ENCODE measurements at places on chromosomes 12 and 14. TPM values are rescaled to one million over a fixed set of nuclear protein-coding genes. Genes with fewer than 3 reads are reported as not detected.
A peak's percentile ranks its signal among the peaks of the same experiment; 100 is the strongest.

DNA sequence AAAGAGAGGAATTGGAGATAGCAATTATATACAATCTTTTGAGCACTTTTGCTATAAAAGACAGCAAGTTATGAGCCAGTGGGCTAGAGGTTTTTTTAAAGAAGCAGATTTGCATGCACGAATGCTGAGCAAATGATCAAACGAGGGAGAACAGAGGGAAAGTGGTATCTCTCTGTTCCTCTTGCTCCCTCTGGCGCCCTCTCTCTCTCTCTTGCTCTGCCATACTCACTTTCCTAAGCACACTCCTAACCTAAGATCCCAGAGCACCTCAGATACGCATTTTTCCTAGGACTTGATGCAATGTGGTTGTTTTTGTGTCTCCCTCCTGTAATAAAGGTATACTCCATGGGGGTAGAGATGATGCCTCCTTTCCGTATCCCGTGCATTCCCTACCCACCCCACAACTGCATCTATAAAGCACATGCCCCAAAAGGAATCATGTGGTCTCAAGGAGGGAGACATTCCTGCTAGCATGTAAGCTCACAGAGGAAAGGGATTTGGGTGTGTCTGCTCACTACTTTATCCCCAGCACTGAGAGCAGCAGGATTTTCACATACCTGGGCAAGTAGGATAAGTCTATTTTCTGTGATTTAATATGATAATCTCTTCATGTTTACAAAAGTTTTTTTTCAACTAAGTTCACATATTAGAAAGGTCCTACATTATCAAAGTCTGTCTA, 270.2 kb downstream of the SSPN start:
- DNase-seq: peak; percentile 14

- no peak for DNase-seq
Measured at GRCh38 chr14:97620066-97620465, 822.9 kb downstream of the VRK1 start.

DNA sequence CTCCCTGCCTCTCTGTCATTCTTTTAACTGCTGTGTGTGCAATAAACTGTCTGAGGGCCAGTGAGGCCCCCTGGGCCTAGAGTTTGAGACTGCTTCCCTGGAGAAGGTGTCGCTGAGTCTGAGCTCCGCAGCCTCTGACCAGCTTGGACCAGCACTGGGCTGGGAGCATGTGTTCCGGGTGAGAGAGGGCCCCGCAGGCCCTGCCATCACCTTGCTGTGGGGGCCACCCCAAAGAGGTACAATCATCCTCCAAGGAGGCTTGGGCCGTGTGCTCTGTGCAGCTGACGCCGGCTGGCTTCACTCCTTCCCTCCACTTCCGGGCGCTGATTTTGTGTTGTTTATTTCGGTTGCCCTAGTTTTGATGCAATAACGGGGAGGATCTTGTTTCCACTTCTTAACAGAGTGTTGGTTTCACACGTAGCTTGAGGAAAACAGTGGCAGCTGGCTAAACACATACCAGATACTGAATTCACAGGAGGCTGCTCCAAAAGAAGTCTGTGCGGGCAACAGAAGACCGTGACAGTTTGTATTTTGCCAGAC, 121.6 kb downstream of the TMEM132C start:
- DNase-seq: peak; percentile 90

GRCh38 chr12:122969676-122970075, 3.4 kb upstream of the ABCB9 start:
- DNase-seq: no peak

GRCh38 chr12:123576611-123577010, 7.7 kb upstream of the TMED2 start:
- no peak for DNase-seq

SOCS2 gene
- 15.3 TPM for total RNA-seq

KLHL33 gene
- 1.1 TPM for total RNA-seq

DPPA3 gene
- total RNA-seq: not detected

TAS2R50 gene
- 1.6 TPM for total RNA-seq

Measured in muscle of leg (tissue), 16 donors.